Activated gamma-delta T cell (primary cell): ENCODE measurements at places on chromosomes 2 and 18.

DNA sequence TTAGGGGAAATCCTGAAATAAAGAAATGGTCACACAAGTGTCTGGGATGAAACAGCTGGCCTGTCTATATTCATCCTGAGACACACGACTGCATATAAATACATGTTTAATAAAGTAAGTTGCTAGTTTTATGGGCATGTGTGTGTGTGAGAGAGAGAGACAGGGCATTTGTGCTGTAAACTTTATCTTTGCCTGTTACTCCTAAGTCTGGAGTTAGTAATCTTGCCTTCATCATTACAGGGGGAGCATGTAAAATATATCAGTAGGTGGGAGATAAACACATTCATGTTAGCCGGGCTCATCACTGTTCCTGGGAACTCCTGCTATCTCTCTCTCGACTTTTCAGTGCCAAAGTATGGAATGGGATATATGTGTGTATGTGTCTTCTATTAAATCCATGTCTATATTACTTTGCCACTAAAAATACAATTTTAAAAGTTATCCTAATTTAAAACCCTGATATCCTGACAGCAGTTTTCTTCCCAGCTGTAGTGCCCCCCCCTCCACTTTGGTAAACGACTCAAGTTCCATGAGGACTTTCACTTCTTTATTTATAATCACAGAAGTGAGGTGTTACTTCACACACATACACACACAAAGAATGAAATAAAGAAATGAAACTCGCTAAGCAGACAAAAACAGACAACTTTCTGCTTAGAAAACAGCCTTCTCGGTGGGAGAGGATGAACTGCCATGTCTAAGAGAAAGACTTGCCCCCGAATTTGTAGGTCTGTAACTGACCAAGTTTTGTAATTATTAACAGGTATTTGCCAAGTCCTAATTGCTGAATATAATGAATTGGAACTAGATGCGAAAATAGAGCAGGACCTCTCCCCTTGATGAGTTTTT is 947 bp downstream of the ZEB2 start:
- no peak for DNase-seq

DNA sequence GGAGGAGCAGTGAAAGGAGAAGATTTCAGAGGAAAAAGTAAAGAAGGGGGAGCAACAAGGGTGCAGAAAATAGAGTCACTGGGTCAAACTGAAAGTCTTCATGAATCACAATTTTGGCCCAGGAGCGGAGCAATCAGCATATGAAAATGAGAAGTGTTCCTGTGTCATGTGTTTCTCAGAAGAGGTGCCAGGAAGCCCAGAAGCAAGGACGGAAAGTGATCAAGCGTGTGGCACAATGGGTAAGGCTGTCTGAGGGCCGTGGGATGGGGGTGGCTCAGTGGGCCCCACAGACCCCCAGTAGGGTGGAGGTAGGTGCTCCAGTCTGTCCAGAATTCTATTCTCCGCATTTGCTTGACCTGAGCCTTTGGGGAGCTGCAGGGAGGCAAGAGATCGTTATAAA is 44.2 kb downstream of the SP140 start:
- no peak for DNase-seq

GRCh38 chr2:3406501-3406900 is 27.0 kb downstream of the TRAPPC12 start:
- no peak for DNase-seq

GRCh38 chr18:52283927-52284326 is 56.1 kb upstream of the DCC start:
- no peak for DNase-seq

DNA sequence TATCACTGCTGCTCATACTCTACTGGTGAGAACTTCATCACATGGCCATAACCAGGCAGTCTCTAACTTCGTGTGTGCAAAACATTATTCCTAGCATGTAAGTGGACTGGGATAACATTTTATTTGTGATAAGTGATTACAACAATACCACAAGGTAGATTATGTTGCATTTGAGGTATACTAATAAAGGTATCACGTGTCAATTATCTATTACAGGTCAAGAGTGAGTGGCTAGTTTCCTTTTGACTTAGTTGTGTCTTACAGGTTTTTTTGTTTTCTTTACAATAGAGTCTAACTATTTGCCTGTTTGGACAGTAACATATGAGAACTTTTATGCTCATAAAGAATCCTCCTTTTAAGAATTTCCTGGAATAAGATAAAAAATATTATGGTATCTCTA is 67.2 kb upstream of the DSC1 start:
- DNase-seq, result no peak

DNA sequence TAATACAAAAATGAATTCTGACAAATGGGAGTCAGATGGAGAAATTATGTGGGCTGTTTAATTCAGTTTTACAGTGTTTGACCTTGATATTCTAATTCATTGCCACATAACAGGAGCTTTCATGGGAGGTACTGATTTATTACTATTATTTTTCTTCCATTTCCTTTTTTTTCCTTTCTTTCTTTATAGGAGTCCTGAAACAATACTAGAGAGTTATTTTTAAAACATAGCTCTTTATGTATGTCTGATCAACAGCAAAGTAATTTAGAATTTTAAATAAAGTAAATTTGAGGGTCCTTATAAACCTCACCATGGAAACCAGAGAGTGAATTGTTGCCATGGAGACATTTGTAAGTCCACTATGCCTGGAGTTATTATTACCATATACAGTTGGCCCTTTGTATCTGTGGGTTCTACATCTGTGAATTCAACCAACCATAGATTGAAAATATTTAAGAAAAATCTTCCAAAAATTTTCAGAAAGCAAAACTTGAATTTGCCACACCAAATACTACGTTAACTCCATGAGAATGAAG is 40.9 kb upstream of the PPP4R1 start:
- no peak for DNase-seq

GRCh38 chr2:24588294-24588693 is 97.2 kb downstream of the NCOA1 start:
- DNase-seq, result no peak

- DNase-seq, result no peak
These were observed 522.0 kb downstream of the SPAG16 start for GRCh38 chr2:213806125-213806726.

- no peak for DNase-seq
These were observed 47.2 kb downstream of the CDC42EP3 start for GRCh38 chr2:37623971-37624900.

DNA sequence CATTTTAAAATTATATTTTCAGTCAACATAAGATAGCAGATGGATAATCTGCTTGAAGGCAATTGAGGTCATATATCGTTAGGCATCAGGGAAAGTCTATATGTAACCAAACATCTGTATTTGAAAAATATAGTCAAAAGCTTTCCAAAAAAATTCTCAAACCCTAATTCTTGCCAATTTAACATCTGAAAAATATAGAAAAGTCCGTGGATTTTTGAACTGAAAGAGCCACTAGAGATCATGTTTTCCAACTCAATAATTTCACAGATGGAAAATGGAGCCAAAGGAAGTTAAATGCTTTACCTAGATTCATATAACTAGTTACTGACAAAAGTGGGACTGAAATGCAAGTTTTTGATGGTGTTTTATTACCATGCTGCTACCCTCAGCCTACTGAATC is 185.1 kb upstream of the ZNF804A start:
- no peak for DNase-seq

- DNase-seq, result no peak
These were observed 223.3 kb downstream of the CNTNAP5 start for GRCh38 chr2:124248386-124248785.

GRCh38 chr2:119289642-119290041 is 66.0 kb downstream of the STEAP3 start:
- no peak for DNase-seq

GRCh38 chr18:48833701-48834412 is 116.9 kb downstream of the SMAD7 start:
- no peak for DNase-seq

GRCh38 chr2:217736776-217737550 is 265.8 kb downstream of the TNS1 start:
- no peak for DNase-seq

DNA sequence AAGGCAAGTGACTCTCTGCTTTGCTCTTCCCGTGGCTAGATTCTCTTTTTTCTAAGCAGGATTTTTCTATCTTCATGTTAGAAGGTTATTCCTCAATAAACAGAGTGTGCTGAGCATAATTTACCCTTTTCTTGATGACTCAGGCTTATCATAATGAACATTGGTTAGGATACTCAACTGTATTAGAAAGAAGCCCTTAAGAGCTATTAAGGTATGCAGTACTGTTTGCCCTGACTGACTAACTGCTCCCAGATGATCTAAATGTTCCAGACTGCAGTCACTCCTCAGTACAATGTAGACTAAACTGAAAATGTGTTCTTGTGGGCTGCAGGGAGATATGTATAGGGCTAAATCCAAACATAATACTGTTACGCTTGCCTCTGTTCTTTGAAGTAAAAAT is 687.8 kb downstream of the NUP35 start:
- DNase-seq, result no peak

- DNase-seq, result no peak
These were observed 59.4 kb upstream of the CTLA4 start for GRCh38 chr2:203808046-203808750.

- DNase-seq, result no peak
These were observed 758.7 kb upstream of the FSHR start for GRCh38 chr2:49913025-49913424.

GRCh38 chr18:25348386-25349130 is 3.4 kb downstream of the ZNF521 start:
- DNase-seq, result no peak

DNA sequence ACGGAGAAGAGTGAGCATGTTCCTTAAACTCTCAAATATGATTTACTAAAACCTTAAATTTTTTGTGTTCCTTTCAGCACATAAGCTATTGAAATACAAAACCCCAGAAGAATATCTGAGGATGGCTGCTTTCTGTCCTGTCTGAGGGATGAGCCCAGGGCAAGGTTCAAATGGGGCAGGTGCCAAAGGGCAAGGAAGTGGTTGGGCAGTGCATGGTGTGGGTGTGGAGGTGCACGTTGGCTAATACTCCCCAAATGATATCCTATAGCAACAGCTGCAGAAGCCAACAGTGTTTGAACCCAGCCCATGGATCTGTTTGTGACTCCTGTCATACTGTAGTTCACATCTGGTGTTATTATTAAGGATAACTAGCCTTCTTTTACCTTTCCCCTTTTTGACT is 183.0 kb downstream of the CDCA7 start:
- no peak for DNase-seq

DNA sequence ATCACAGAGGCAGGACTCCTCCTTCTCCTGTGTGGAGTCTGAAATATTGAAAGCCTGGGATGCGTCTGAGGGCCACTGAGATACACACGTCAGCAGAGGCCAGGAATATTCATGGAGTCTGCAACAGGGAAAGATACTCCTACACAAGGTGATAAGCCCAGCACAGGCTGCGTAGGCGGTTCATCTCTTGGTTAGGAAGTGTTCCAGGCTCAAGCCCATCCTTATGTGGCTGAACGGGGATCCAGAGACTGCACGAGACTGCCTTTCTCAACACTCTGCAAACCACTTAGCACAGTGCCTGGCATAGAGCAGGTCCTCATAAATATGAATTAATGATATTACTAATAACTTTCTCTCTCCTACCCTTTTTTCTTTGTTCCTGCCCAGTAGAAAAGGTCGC is 29.2 kb upstream of the AGPS start:
- DNase-seq, result no peak

DNA sequence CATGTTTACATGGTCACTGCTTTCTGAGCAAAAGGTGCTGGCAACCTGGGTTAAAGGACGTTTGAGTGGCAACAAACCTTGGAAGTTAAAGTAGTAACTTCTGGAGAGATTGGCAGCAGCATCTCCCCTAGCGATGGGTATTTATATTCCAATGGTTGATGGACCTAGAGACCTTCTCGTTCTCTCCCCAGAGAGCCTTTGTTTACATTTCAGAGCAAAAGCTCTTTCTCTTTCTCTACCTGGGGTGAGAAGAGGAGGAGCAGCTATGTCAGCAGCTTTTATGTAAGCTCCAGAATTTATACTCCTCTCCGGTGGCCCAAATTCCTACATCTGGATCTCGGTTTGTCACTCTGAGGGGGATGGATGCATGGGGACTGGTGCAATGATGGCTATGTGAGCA is 213.7 kb upstream of the ARL4C start:
- no peak for DNase-seq

GRCh38 chr2:74537140-74537539 is 7.4 kb downstream of the HTRA2 start:
- DNase-seq, result no peak

- DNase-seq, result no peak
These were observed 79.9 kb downstream of the SEPTIN10 start for GRCh38 chr2:109533823-109534222.

DNA sequence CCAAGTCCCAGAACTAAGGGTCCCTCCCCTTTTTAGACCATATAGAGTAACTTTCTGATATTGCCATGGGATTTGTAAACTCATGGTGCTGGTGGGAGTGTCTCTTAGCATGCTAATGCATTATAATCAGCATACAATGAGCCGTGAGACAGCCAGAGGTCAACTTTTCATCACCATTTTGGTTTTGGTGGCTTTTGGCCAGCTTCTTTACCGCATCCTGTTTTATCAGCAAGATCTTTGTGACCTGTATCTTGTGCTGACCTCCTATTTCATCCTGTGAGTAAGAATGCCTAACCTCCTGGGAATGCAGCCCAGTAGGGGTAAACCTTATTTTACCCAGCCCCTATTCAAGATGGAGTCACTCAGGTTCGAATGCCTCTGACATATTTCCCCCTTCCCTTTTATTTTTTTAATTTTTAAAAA is 148.2 kb downstream of the PHLPP1 start:
- DNase-seq, result no peak

- no peak for DNase-seq
These were observed 52.6 kb downstream of the NCK2 start for GRCh38 chr2:105797298-105797819.
